ENCODE measurements at places on chromosomes 1 and 21.

DNA sequence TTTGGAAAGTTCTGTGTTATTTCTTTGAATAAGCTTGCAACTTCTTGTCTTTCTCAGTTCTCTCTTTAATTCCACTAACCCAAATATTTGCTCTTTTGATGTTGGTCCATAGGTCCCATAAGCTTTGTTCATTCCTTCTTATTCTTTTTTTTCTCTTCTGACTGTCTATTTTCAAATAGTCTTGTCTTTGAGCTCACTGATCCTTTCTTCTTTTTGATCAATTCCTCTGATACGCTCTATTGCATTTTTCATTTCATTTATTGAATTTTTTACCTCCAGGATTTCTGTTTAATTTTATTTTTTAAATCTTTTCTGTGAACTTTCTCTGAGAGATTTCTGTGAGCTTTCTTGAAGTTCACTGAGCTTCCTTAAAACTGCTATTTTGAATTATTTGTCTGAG is 486.6 kb downstream of the KIF26B start:
- no peak for DNase-seq

- no peak for DNase-seq
Measured at GRCh38 chr1:55146781-55147180, 68.4 kb downstream of the USP24 start.

GRCh38 chr1:28359592-28360239 is 9.8 kb upstream of the PHACTR4 start:
- peak; percentile 61 for DNase-seq

GRCh38 chr1:164716992-164717703 is 158.2 kb downstream of the PBX1 start:
- DNase-seq = no peak

DNA sequence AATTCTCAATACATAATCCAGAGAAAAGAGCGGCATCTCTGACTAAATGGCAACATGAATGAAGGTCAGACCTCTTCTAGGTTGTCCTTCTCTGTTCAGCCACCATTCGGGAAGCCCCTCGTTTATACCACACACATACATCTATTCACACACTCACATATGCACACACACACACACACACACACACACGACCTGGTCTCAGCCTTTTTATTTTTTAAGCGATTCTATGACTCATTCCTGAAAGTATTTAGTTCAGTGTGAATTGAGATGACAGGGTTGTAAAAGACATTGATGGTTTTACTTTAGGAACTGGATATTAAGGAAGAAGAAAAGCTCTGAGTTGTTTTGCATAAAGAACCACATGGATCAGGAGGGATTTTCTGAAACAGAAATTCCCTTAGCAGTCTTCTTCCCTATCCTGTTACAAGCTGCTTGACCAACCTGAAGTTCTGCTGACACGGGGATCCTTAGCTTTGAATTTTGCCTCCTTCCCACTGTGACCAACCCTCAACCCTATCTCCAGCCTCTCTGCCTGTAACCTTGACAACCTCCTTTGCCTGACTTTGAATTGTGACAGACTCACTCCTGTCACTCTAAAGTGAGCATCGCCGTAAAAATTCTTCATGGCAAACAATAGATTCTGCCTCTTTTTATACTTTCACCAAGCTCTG is 383.1 kb upstream of the ESRRG start:
- no peak for DNase-seq

All from neural crest cell (in vitro differentiated cells).